ENCODE measurements at places on chromosomes 7 and 10.

GRCh38 chr10:100751211-100751933 is 6.0 kb downstream of the PAX2 start:
- no peak for DNase-seq

- DNase-seq, result no peak
Observed at GRCh38 chr7:47346377-47346914, 235.5 kb downstream of the TNS3 start.

- DNase-seq, result no peak
Observed at GRCh38 chr10:95784279-95784913, 28.4 kb downstream of the ENTPD1 start.

GRCh38 chr7:132568962-132569361 is 7.3 kb downstream of the PLXNA4 start:
- no peak for DNase-seq

- no peak for DNase-seq
Observed at GRCh38 chr7:128137181-128137580, 103.9 kb upstream of the LEP start.

- no peak for DNase-seq
Observed at GRCh38 chr7:36563706-36564327, 160.5 kb downstream of the AOAH start.

DNA sequence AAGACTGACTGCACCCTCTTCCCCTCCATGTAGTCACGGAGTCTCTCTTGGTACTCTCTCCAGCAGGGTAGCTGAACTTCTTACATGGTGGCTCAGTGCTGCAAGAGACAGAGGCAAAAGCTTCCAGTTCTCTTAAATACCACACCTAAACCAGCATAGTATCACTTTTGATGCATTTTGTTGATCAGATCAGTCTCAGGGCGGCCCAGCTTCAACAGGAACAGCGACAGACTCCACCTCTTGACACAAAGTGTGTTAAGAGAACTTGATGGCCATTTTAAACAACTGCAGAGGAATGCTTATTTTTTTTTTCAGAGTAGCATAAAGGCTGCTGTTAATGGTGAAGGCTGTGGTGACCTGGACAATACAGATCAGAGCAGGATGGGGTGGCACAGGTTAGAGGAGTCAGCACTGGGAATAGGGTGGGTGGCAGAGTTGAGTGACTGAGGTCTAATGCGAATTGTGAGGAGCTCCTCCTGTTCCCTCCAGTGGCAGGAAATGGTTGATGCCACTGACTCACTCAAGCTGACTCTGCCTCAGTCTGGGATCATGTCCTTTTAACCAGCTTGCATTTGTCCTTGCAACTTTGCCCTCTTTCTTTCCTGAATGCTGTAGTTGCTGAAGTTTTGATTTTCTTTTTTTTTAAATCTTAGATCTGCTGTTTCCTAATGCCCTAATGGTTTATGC is 17.3 kb downstream of the MGAM start:
- no peak for DNase-seq
